AG09319 (cell line): ENCODE measurements at places on chromosomes 1 and 21.

GRCh38 chr21:31191553-31191952, 152.5 kb downstream of the TIAM1 start:
- no peak for DNase-seq

GRCh38 chr1:219276049-219276738, 102.5 kb downstream of the LYPLAL1 start:
- no peak for DNase-seq

- no peak for DNase-seq
Observed at GRCh38 chr1:29490204-29490934, 254.0 kb downstream of the PTPRU start.

GRCh38 chr1:223771814-223772770, 59.8 kb downstream of the CAPN2 start:
- DNase-seq, result no peak

DNA sequence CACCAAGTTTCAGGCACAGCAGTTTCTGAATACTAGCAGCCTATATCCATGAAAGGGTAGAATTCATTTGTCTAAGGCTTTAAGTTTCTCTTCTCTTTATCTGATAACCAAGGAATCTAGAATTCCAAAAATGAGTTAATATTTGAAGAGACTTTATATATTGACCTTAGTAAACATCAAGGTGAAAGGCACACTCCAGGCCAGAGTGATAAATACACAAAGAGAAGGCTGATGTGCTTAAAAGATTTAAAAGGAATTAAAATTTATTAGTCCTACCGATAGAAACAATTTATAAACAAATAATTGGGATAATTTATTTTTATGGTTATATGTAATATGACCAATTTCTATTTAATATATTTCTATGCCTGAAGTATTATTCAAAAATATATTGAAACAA, 93.4 kb upstream of the DESI2 start:
- DNase-seq, result no peak
